ENCODE measurements at places on chromosomes 13 and 19.

DNA sequence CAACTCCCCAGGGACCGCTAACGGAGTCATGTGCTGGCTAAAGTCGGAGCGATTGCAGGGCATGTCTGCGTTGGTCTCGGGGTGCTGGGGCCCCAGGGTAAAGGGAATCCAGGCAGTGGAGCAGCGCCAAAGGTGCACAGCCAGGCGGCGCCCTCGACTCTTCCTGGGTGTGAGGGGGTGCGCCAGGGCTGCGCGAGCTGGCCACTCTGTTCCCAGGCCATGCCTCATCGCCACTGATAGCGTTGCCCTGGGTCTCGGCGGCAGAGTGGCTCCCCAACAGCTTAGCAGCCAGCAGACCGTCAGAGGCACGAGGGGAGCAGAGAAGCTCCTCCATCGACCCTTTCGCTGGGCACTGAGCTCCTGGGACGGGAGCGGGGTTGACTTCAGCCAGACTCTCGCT lies 152.7 kb downstream of the B3GLCT start:
- DNase-seq, result no peak

- DNase-seq, result no peak
Measured at GRCh38 chr19:15445807-15446376, 3.9 kb downstream of the WIZ start.

DNA sequence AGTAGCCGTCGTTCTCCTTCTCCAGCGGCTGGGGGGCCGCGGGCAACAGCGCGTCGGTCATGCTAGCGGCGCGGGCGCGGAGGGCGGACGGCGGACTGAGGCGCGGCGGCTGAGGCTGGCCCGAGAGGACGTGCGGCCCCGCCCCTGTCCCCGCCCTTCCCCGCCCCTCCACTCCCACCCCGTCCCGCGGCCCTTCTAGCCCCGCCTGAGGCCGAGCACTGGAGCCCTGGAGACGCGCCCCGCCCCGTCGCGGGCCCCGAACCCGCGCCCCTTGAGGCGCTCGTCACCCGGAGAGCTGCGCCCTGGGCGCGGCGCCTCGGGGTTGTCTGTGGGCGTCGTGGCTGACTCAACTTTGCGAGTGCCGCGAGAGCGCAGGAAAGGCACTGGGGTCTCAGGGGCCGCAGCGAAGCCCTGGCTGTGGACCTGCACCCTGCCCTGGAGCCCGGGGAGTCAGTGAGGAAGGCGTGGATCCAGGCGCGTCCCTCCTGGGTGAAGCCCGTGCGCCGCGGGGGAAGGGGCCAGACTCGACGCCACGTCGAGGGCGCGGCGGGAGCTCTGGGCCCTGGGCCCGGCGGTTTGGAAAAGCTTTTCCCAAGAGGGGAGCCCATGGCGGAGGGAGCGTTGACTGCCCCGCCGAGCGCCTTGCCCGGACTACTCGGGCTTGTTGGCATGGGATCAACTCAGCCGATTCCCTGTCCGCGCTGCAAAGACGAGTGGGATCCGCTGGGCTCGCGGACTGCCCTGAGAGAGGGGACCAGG lies at the start of gene RHPN2:
Gene RHPN2, minus strand, starts transcription at position 97 of the 759 bp plus-strand sequence. Its CDS starts 36 bp downstream, at position 61.
- peak; percentile 14 for DNase-seq

DNA sequence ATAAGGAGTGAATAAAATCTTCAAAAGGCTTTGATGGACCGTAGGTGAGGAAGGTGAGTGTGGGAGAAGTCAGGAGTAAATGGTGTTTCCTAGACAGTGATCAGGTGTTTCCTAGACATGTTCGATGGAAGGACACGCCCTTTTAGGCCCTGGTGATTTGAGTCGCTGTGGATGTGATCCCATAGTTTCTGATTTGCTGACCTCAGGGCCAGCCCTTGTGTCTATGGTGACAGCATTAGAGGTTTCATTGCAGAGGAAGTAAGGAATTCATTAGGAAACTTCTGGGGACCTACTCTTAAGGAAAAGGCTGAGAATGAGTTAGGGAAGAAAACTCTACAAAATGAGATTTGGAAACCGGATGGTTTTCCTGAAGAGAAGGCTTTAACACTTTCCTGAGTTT lies 31.5 kb upstream of the RNF113B start:
- DNase-seq, result no peak

GRCh38 chr19:17294051-17294891 lies 9.0 kb downstream of the ABHD8 start:
- DNase-seq, result no peak

- DNase-seq, result no peak
Measured at GRCh38 chr13:70812481-70812880, 704.2 kb upstream of the KLHL1 start.

GRCh38 chr13:95300625-95301182 lies 547 bp downstream of the ABCC4 start:
- peak; percentile 9 for DNase-seq

Measured in activated CD4-positive, alpha-beta T cell treated with anti-CD3 and anti-CD28 coated beads for 1 hour (primary cell).